Heart right ventricle (tissue), 16 donors: ENCODE measurements at places on chromosomes 12 and 14.

- no peak for DNase-seq
Measured at GRCh38 chr12:28987538-28988324, 161.3 kb upstream of the FAR2 start.

DNA sequence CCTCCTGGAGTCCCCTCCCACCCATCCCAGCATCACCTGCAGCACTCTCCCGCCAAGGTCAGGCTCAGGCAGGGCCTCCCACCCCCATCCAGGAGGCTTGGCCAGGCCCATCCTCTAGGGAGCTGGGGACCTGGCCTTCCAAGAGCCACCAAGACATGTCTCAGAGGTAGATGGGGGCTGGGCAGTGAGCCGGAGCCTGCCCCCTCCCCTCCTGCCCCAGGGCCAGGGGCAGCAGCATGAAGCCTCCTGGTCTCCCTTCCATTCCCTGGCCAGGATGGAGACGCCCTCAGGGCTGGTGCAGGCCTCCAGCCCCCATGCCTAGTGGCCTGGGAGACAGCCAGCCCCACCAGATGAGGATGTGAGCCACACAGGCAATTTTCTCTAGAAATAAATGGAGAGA lies 69.3 kb upstream of the C14orf180 start:
- DNase-seq = no peak

DNA sequence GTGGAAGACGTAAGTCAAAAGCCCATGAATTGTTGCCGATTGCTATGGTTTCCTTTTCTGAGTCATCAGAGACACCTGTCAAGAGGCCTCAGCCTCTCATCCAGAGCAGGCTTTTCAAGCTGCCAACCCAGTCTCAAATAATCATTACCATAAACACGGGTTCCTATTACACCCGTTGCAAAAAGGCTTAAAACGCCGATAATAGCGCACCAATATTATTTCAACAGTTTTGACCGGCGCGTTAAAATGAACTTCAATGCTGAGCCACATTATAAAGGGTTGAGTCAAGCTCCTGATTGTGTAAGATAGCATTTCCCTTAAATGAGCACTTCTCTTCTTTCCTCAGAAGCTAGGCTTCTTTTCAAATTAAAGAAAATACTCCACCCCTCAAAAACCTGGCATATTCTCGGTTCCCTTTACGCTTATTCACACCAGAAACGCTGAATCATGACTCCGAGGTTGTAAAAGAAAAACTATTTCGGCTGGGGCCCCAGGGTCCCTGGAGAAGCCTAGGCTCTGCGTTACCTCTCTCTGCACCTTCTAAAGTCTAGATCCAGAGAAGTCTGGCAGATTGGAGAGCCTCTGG lies 1.4 kb downstream of the TMTC1 start:
- DNase-seq = no peak

DNA sequence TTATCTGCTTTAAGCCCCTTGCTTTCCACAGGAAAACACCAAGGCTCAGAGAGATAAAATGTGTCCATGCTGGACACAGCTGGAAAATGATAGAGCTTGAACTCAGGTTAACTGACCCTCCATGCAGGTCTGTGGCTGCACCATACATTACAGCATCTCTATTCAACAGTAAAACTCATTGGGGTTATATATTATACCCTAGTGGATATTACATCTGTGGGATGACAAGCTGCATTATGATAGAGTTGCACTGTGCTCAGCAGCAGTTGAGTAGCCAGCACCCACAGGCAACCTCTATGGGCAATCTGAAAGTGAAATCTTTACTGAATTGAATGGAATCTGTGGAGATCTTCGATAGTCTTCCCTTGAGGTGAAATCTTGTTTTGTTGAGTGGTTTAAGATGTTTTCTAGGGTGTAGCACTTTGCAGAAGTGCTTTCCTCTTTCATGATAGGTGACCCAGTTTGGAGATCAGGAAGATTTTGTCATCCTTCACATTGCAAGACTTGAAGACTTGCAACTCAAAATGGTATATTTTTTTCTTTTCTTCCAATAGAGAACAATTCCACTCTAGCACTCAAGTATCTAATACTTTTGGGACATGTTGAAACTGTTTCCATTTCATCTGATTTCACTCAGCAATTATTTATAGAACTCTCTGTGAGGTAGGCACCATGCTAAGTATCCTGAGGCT lies 389.2 kb downstream of the RAD51B start:
- DNase-seq = no peak

DNA sequence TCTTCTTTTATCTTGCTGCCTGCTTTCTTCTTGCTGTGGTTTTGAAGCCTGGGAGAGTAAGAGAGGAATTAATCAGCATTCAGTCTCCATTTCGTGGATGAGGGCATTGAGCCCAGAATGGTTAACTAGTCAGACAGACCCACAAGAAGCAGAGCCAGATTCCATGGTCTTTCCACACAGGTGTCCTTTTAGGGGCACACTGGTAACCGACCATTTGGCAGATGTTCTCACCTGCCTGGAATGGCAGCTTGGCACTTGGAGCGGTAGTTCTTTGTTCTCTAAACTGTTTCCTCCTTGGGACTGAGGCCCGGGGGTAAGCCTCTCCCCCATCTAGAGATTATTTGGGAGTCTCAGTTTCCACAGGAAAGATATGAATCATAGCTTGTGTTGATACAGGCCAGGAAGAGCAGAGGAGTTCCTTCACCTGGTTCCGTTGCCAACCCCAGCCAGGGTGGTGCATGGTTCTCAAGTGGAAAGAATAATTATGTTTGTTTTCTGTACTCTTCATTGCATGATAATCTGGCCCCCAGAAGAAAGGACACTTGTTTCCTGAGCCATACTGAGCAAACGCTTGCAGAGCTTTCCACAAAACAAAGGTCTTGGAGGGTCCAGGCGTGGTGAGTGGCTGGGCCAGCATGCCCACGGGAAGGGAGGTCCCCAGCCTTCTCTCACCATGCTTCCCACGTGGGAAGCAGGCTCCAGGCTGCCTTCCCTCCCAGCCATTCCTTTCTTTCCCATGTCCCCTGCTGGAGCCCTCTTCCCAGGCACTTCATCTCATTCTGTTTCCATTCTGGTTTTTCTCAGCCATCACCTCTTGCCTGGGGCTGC lies 2.0 kb upstream of the KRT75 start:
- no peak for DNase-seq

- DNase-seq = no peak
Measured at GRCh38 chr14:77032491-77032843, 4.0 kb upstream of the IRF2BPL start.

DNA sequence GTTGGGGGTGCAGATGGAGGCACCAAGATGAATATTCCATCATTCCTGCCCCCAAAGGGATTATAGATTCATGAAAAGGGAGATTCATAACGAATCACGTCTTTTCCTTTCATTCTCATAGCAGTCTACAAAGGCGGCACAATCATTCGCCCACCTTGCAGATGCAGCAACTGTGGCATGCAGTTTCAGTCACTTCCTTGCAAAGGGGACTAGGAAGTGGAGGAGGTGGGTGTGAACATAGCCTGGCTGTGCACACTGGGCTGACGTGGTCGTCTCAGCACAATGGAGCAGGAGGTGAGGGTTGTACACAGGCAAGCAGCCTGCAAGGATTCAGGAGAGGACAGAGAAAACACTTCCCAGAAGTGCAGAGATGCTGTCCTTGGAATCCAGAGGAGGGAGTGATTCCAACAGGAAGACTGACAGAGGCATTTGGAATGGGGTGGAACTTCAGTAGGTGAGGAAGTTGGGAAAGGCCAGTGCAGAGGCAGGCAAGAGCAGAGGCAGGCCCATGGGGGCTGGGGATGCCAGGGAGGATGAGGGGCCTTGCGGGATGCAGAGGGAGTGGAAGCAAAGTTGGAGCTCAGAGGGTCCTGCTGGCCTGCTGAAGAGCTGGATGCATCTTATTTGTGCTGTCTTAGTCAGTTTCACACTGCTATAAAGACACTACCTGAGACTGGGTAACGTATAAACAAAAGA lies 21.9 kb upstream of the PPP2R5C start:
- no peak for DNase-seq

DNA sequence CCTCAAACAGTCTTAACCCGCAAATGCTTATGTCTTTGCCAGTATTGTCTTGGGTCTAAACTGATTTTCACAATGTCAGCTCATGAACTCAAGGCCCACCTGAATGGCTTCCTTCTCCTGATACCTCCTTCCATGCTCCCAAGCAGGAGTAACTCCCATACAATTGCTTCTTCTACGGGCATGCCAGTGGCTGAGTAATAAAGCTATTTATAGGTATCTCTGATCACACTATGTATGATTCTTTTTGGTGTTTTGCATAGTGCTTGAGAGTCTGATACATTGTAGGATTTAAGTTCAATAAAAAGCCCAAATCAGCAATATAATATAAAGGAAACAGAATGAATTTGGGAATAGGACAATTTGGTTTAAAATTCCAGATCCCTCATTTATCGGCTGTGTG lies 235.0 kb upstream of the DCN start:
- no peak for DNase-seq

GRCh38 chr14:96029089-96029645 lies 10.0 kb upstream of the C14orf132 start:
- DNase-seq = no peak

DNA sequence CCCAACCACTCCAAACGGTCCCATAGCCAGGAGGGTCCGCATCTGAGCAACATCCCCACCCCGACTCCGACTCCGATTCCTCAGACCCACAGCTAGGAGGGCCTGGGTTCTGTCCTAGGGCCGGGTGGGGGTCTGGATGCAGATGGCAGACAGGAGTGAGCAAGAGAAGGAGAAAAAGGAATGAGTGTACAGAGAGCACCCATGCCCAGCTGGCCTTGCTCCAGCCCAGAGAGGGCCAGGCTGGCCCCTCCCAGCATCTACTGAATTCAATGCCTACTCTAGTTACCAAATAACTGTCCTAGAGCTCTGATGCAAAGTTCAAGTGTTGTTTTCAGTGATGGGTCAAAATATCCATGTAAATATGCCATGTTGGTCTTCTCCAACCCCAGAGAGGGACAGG lies 40.8 kb downstream of the VDR start:
- no peak for DNase-seq

DNA sequence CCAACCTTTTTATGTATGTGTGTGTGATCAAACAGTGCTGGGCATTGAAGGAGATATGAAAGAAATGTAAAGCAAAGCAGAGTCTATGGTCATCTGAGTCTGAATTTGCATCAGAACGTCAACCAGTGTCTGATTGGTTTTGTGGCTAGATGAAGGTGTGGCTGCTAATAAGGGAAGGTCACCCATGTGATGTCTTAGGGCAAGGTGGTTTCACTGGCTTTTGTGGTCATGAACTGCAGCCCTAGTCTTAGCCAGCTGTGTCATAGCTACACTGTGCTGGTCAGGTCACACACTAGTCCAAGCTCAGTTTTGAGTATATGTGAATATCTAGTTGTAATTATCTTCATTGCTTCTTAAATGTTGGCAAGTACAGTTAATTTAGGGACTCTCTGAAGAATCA lies 105.8 kb downstream of the TGFB3 start:
- DNase-seq = no peak

GRCh38 chr12:12244341-12244740 lies 22.5 kb downstream of the LRP6 start:
- no peak for DNase-seq

DNA sequence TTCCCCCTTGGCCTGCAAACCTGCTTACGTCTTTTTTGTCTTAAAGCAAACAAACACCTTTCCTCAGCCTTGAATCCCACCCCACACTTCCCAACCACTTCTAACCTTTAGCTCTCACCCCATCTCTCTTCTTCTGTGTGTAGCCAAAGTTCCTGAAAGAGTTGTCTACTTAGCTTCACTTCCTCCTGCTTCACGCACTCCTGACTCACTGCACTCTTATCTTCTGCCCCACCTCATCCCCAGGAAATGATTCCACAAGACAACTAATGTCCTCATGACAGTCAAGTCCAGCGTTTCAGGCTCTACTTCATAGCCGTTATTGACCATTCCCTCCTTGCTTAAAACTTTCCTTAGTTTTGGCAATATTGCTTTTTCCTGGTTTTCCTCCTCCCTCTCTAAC lies 22.4 kb downstream of the EIF2B2 start:
- no peak for DNase-seq

GRCh38 chr12:101858361-101858760 lies 19.0 kb upstream of the DRAM1 start:
- no peak for DNase-seq

DNA sequence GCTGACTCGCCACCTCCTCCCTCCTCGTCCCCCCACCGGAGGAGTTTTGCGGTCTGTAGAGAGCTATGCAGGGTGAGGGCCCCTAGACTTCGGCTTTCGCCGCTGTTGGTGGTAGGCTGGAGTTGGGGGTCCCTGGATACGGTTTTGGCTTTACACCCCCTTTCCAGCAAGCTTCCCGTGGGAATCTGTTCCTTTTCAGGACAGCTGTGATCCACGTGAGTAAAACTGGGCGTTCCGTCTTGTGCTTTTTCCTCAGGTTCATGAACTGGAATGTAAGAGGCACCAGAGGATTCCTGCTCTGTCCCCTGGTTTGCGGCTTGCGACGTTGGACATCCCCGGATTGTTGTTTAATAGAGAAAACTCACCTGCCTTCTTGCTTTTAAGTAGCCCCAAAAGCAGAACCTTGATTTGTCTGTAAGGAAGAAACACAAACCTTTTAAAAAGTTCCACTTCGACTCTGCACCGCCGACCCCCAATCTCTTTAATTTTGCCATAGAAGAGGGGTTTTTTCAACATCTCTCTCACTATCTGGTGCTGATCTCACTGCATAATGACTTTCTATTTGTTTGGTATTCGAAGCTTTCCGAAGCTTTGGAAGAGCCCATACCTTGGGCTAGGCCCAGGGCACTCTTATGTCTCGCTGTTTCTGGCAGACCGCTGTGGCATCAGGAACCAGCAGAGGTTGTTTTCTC lies 490 bp downstream of the PRORP start:
- DNase-seq = no peak

GRCh38 chr12:62426089-62426488 lies 40.5 kb upstream of the MON2 start:
- DNase-seq = no peak

- DNase-seq = peak; percentile 53
Measured at GRCh38 chr12:51531978-51532497, 59.0 kb upstream of the SCN8A start.

- DNase-seq = no peak
Measured at GRCh38 chr12:52202361-52203078, 10.7 kb upstream of the KRT80 start.

DNA sequence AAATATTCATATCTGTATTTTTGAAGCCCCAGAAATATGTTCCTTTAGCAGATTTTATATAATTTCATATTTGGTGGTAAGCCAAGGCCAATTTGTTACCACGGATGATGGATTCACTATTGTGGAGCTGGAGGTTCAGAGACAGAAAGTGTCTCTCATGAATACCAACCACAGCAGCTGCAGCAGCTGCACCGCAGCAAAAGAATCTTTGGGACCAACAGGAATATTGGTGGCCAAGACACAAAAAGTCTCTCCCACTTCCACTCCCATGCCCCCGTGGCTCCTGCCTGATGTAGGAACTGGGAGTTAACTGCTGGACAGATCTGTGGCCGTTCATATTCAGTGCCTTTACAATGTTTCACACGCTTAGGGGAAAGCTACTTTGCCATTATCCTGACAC lies 155.3 kb downstream of the ADAMTS20 start:
- DNase-seq = no peak

- no peak for DNase-seq
Measured at GRCh38 chr14:57189070-57189469, 79.6 kb downstream of the EXOC5 start.

GRCh38 chr12:39368891-39369290 lies 74.0 kb downstream of the KIF21A start:
- no peak for DNase-seq
